ENCODE measurements at places on chromosomes 16 and 17.

DNA sequence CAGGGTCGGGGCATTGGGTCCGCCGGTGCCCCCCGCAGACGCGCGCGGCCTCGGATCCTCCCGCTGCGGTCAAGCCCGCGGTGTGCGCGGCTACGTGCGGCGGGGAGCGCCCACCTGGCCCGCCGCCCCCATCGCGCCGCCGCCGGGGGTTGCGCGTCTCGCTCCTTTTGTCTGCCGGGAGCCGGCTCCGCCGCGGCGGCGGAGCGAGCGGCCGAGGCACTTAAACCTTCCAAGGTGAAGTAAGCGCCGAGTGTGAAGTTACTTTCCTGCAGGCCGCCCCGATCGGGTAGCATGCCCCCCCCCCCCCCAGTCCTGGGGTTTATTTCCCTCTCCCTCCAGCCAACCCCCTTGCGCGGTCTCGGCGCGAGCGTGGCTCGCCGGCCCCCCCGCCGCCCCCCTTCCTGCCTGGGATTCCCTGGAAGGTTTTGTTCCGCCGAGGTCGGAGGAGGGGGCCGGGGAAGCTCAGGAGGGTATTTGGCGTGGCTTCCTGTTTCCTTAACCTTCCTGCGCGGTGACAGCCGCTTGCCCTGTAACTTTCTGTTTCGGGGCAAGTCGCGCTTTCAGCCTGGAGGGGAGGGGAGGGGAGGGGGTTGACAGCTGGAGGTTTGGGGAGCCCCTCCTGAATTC lies 56.6 kb upstream of the GSE1 start:
- no peak for DNase-seq

- no peak for DNase-seq
These were observed 404.9 kb upstream of the EEF2KMT start for GRCh38 chr16:5502467-5502869.

DNA sequence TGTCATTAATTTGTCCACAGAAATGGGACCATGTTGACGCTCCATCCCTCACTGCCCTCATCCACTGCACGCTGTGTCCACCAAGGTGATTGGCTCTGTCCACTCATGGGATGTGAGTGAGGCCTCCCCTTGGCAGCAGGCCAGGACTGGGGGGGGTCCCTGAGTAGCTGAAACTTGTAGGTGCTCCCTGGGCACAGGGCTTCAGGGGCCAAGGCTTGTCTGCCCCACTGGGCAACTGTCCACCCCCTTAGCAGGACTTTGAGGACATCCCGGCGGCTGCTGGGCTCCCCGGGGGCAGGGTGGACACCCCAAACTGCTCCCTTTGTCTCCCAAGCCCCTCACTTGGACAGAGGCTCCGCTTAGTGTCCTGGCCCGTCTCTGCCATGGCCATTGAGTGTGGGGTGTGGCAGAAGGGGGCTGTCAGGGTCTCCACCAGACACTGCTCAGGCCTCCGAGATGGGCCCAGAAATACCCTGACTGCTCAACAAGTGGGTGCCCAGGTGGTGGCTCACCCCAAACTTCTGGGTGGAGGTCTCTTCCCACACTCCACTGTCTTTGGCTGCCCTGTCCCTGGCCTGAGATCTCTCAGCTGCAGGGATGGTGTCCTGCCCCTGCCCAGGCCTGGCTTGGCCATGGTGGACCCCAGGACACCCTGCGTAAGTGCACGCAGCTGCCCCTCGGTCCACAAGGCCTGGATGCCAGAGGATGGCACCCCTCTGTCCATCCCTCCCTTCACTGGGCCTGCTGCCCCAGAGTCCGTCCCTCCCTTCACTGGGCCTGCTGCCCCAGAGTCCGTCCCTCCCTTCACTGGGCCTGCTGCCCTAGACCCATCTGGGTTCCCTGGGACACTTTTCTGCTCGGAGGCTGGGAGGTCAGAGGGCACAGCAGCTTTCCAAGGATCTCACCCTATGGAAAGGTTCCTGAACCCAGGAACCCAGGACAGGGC lies 2.9 kb upstream of the RAB40C start:
- no peak for DNase-seq

DNA sequence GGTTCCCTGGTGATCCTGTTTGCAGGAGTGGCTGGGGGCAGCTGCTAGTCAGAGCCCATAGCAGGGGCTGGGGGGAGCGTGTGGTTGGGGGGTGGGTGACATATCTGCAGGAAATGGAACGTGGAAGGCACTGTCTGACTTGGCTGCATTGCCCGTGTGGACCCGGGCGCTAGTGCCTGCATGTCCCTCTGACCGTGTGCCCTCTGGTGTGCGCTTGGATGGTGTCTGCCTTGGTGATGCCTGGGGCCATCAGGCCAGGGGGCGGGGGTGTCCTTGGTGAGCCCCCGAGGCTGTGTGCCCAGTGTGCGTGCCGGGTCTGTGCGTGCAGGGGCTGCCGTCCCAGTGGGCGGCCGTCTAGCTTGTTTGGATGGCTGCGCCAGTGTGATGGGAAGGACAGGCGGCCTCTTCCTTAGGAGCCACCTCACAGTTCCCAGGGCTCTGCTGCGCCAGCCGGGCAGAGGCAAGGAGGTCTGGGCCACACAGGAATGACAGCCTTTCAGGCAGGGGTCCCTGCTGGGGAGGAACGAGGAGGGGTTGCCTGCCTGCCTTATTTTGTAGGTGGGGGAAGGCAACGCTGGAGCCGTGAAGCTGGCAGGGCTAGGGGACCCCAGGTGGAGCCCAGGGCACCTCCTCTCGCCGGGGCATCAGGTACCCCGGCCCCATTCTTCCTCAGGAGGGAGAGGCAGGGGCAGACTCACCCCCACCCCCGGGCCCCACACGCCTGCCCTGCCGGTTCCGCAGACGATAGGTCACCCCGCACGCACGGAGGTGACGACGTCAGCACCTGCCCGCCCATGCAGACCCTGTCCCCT lies 693 bp downstream of the NDRG4 start:
- no peak for DNase-seq

DNA sequence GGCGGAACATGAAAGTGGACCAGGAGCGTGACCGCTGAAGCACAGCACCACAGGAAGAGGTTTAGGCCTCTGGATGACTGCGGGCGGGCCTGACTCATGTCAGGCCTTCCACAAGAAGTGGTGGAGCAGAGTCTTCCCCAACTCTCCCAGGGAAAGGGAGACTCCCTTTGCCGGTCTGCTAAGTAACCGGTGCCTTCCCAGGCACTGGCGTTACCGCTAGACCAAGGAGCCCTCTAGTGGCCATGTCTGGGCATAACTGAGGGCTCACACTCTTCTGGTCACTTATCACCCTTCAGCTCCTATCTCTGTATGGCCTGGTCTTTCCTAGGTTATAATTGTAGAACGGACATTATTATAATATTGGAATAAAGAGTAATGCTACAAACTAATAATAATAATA lies 1931.9 kb downstream of the TP53TG3F start:
- DNase-seq, result no peak

- DNase-seq, result no peak
These were observed 49.8 kb downstream of the IRX3 start for GRCh38 chr16:54236773-54237172.

- peak; percentile 90 for DNase-seq
These were observed 792 bp downstream of the TMEM231 start for GRCh38 chr16:75555213-75555706.

- DNase-seq, result no peak
These were observed 55.2 kb upstream of the FOXF1 start for GRCh38 chr16:86455116-86455515.

- DNase-seq, result no peak
These were observed 5.9 kb downstream of the BAHCC1 start for GRCh38 chr17:81400996-81401722.

Measured in DMS 273 treated with DMSO at 0.1 percent for 48 hours (cell line).